Stimulated activated naive CD4-positive, alpha-beta T cell (primary cell): ENCODE measurements at places on chromosomes 11 and 22.

DNA sequence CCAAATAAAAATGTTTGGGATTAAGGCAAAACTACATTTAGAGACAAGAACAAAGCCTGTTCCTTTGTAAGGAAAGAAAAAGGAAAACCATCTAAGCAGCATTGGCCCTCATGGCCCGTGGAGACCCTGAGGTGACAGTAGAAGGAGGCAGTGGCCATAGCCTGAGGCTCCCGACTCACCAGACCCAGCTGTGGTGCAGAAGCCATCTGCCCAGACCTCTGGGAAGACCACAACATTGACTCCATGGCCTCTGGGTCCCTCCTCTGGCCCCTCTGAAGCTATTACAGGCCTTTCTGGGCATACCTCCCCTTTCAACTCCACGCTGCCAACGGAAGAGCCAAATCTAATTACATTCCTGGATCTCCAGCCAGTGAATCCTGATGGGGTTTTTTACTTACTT, 6.4 kb downstream of the PRAME start:
- no peak for DNase-seq

- no peak for DNase-seq
Measured at GRCh38 chr11:123504401-123504800, 74.3 kb downstream of the GRAMD1B start.

DNA sequence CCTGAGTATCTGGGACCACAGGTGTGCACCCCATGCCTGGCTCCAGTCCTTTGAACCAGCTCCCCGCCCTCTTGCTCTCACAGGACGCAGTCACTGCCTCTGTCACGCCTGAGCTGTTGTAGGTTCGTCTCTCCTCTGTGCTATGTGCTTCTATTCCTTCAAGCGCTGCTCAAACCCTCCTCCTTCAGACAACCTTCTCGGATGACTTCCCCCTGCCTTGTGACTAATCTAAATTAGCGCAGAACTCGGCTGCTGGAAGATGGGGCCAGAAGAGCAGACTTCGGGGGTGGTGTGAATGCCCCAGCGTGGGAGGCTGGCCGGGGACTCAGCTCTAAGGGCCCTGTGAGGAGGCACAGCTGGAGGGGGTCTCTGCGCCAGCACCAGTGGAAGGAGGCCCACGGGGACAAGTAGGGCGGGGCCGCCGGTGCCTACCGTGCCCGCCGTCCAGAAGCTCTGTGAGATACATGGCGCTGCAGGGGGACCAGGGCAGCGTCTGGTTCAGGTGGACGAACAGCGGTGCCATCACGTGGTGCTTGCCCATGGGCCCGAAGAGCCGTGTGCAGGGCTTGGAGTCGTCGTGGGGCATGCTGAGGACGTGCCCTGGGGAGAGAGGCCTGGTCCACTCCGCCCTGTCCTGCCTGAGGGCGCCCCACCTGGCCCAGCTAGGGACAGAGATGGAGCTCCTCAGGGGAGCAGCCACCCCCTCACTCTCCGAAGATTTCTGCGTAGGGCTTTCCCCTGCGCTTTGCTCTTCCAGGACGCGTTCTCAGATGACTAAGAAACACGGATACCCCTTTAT, 12.5 kb downstream of the ADAMTS8 start:
- no peak for DNase-seq

- no peak for DNase-seq
Measured at GRCh38 chr11:130580891-130581492, 132.5 kb downstream of the ADAMTS15 start.

- no peak for DNase-seq
Measured at GRCh38 chr11:115710980-115711379, 206.8 kb upstream of the CADM1 start.

- no peak for DNase-seq
Measured at GRCh38 chr11:94271885-94272372, 32.5 kb upstream of the IZUMO1R start.

DNA sequence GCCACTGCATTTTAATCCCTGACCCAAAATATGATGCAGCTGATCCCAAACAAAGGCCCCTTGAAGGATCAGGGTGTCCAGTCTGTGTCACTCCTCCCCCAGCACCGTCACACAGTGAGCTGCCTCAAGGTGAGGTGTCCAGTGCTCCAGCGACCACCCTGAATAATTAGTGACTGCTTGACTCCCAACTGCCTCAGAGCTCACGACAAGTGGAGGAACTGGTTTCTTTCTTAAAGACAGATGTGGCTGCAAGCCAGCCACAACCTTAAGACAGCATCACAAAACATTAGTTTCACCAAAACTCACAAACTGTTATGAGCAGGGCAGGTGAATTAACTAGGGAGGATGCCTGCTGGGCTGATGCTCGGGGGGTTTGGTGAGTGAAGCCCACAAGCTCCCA, 74.6 kb downstream of the PIWIL3 start:
- no peak for DNase-seq

DNA sequence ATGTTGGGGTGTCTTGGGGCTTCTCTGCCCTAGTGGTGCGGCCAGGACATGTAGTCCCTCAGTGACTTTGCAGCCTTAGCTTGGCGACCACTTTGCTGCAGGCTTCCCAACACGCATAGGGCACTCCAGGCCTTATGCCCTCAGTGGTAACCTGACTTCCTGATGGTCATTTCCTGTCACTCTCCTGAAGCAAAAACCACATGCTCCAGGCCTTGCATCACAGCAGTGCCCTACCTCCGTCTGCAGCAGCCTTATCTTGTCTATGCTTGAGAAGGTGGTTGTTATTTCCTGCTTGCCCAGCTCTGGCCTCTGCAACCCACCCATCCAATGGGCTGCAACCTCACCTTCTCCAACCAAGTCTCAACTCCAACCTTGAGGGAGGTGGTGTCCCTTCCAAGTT, 33.4 kb upstream of the PISD start:
- no peak for DNase-seq

DNA sequence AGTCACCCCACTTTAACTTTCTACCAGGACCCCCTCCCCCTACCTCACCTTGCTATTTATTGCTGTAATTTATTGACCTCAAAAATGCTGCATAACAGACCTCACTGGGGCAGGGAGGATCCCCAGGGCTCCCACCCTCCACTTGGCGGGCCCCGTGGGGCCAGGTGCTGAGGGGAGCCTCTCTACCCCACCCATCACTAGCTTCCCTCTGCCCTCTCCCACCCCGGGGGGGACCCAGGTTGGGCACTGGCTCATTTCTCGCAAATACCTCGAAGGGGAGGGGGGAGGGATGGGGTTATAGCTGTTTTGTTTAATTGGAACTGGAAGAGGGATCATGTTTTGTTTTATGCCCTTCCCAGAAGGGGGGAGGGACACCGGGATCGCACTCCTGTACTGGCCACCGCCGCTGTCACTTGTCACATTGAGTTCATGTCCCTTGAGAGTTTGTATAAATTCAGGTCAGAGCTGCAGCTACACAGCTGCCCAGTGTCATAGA, 16.3 kb upstream of the TMEM191C start:
- no peak for DNase-seq

GRCh38 chr11:83039566-83039965, 32.1 kb downstream of the RAB30 start:
- no peak for DNase-seq

GRCh38 chr11:11035331-11035730, 177.5 kb upstream of the ZBED5 start:
- DNase-seq: no peak

DNA sequence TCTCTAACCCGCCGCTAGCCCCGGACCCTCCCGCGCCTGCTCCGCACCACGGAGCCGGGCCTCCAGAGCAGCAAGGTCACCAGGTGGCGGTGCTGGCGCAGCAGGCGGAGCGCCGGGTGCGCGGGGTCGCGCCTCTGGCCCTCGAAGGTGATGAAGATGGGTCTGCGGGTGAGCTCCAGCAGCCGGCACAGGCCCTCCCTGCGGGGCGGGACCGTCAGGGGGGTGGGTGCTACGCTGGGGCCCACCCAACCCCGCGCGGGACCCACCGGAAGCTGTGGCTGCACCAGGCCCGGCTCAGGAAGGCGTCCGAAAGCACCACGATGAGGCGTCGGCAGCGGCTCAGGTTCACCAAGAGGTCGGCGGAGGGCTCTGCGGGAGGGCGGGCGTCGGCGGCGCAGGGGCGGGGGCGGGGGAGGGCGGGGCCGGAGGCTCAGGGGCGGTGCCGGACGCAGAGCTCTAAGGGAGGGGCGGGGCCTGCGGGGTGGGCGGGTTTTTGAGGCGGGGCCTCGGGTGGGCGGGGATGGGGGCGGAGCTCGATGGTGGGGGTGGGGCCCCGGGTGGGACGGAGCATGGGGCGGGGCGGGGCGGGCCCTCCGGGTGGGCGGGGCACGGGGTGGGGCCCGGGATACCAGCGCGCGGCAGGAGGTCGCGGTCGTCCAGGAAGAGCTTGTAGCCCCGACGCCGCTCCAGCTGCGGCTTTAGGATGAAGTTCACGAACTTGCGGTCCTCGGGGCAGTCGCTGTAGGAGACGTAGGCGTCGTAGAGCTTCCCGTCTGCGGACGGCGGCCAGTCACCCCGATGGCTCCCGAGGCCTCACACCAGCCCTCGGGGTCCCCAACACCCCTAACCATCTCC, 7.8 kb downstream of the SIGIRR start:
- DNase-seq: peak; percentile 91

DNA sequence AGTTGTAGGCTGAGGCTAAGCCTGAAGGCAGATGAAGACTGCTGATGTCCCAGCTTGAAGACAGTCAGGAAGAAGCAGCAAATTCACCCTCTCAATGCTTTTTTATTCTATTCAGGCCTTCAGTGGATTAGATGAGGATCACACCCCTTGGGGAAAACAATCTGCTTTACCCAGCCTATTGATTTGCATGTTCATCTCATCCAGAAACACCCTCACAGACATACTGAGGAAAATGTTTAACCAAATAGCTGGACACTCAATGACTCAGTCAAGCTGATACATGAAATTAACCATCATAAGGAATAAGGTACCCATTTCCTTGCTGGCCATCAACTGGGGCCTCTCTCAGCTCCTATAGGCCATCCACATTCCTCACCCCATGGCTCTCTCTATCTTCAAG, 549.9 kb upstream of the CCDC90B start:
- no peak for DNase-seq

DNA sequence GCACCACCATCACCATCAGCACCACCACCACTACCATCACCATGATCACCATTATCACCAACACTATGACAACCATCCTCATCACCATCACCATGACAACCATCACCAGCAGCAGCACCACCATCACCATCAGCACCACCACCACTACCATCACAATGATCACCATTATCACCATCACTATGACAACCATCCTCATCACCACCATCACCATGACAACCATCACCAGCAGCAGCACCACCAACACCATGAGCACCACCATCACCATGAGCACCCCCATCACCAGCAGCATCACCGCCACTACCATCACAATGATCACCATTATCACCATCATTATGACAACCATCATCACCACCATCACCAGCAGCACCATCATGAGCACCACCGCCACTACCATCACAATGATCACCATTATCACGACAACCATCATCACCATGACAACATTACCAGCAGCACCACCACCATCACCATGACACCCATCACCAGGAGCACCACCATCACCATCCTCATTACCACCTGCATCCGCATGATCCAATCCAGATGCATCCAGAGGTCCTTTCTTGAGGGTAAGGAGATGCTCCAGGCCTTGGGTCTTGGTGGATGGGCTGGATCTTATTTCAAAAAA, 23.8 kb downstream of the PHF21B start:
- DNase-seq: no peak

DNA sequence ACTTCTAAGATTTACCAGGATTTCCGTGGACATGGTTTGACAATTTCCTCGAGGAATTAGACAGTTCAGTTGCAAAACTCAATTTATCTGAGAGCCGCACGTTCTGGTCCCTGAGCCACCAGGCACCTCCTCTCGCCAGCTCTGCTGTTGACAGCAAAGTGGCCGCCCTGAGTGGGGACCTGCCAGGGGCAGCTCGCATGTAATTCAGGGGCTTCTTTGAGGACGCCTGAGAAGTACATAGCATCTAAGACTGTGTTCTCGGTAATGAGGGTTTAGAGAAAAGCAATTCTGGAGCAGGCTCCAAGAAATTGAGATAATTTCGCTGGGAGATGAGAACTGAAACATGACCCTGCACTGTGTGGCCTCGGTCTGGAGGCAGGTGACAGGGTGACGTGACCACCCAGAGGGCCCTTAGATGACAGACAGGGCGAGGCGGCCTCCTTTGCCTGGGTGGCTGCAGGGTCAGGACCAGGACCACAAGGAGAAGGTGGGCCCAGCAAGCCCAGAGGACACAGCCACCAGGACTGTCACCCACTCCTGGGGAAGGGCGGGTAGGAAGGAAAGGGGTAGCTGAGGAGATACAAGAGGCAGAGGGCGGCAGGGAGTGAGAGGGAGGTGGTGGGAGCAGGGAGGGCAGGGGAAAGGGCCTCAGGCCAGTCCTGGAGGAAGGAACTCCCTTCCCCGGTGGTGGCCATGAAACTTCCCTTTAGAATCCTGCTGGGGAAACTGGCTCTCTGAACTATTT, 55.0 kb downstream of the RTL6 start:
- DNase-seq: no peak

DNA sequence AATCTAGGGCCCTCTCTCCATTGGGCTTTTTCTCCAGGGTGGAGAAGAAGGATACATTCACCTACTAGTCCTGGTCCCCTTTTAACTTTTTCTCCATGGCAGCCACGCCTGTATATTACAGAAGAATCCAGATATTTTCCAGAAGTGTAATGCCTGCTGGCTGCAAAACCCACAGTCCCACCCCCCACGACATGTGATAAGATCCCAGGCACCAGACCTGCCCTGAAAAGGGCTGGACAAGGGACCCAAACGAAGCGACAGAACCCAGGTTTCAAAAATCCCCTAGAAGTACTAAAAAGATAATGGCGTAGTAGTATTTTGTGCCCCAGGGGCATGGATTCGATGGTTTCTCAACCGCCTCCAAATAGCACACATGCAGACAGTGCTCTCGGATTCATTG, 2.8 kb downstream of the WT1 start:
- DNase-seq: no peak

DNA sequence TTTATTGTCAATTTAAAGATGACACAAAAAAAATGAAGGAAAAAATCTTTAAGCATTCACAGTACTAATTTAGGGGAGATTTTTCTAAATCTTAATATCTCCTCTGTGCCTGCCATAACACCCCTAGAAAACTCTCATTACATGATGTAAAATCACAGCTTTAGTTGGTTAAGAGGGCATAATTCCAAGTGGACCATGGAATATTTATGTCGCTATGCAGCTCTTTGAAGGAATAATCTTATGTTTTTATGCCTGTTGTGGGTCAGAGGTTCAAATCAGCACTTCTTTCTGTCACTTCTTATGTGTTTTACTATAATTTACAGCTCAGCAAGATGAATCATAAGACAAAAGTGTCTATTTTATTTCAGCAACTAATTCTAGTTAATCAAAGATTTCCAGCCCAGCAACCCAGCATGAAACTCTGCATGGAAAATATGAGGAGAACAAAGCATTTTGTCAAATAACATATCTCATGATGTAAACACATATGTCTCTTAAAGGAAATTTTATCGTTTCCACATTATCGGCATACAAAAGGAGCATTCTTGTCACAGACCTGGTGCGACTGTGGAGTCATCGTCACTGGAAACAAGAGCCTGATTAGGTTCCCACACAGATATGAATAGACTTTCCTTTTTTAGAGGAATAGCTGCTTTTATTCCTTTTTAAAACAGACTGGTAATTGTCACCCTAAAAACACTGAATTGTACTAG, 274.8 kb downstream of the SOX6 start:
- no peak for DNase-seq

GRCh38 chr11:102572554-102573220, 42.1 kb upstream of the MMP7 start:
- DNase-seq: no peak

- DNase-seq: no peak
Measured at GRCh38 chr11:75191330-75191717, 40.4 kb downstream of the SLCO2B1 start.
